Kasumi-1 (cell line): ENCODE measurements at places on chromosomes 5 and 9.
A peak's percentile ranks its signal among the peaks of the same experiment; 100 is the strongest.

DNA sequence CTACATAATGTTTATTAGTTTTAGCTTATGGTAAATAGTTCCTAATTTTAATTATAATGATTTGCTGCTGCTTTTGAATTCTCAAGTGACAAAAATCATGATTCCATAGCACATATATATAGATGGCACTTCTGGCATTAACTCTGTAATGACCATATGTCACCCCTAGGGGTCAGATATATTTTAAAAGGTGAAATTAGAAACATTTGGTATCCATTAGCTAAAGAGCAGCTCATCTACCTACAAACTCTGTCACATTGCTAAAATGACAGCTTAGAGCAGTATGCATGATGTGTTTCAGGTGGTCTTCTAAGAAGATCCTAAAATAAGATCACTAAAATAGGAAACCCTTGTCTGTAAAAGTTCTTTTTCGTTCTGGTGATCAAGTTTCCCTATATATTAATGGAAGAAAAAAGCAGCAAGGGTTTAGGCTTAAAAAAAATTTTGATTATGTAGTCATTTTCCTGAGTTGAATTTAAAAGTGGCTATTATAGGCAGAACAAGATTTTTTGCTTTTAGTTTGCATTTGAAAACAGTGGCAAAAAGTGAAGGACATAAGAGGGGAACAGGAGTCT, 157.7 kb upstream of the POU5F2 start:
- peak; percentile 14 for DNase-seq

- DNase-seq, result no peak
These were observed 87.6 kb upstream of the COL5A1 start for GRCh38 chr9:134553996-134554372.

DNA sequence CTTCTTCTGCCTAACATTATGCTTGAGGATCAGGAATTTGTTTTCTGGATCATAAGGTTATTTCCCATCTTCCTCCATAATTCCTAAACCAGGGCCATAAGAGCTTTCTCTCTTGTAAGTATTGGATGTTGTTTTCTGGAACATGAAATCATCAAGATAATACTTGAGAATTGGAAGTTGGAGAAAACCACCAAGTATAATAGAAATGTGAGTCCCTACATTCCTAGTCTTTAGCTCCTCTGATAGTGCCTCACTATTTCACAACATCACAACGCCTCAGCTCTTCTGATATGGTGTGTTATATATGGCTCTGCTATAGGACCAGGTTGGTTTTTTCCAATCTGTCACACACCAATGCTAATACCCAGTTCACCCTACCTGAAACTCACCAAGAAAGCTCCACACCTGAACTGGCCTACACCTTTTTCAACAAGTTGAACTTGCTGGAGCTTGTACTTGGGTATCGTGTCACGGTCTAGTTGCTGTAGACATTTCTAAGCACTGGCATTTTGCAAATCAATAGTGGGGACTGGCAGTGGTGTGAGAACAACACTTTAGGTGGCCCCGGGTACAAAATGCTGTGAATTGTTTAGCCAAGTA, 141.1 kb downstream of the ACTBL2 start:
- DNase-seq, result no peak

DNA sequence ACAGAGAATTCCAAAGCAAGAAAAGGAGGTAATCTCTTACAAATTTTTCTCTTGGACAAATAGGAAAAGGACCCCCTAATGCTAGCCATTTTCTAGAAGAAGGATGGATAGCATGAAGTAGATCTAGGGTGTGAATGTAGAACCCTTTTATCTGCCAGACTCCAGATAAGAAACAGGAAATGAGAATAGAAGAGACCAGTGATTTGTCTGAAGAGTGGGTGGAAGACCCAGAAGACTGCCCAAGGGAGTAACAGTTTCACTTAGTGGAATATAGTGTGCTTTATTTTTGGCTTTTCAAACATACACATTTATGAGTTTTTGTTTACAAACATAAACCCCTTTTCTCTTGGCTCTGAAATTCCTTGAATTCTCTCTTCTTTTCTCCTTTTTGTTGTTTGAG, 25.0 kb downstream of the ECM2 start:
- no peak for DNase-seq

DNA sequence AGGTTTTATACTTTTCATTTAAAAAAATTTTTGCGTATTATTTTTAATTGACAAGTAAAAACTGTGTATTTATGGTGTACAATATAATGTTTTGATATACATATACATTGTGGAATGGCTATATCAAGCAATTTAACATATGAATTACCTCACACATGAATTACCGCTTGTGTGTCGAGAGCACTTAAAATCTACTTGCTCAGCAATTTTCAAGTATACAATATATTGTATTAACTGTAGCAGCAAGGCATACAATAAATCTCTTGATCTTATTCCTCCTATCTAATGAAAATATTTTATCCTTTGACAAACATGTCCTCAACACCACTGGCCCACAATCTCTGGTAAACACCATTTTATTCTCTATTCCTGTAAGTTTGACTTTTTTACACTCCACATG, 224.4 kb upstream of the CYLC2 start:
- no peak for DNase-seq

DNA sequence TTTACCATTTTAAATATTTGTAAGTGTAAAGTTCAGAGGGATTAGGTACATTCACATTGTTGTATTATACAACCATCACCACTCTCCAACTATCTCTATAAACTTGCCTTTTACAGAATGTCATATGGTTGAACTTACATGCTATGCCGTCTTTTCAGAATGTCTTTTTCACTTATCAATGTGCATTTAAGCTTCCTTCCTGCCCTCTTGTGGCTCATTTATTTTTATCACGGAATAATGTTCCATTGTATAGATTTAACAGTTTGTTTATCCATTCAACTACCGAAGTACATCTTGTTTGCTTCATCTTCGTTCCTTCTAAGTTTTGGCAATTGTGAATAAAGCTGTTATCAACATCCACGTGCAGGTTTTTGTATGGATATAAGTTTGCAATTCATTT, 133.3 kb upstream of the C6 start:
- no peak for DNase-seq

DNA sequence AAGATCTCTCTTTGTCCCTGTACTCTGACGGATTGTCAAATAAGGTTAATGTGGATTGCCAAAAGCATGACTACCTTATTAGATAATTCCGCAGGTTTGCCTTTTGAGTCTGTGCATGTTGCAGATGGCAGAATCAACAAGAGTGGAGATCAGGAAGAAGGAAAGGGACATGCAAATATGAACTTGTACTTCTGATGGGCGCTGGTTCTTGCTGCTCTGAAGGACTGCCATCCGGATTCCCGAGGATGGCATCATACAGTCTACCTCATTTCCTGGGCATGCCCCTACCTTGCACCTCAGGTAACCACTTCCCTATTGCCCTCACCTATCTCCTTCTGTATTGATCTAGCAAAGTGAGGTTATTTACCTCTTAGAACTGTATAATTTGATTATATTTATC, 504.2 kb downstream of the ACTL7B start:
- no peak for DNase-seq

DNA sequence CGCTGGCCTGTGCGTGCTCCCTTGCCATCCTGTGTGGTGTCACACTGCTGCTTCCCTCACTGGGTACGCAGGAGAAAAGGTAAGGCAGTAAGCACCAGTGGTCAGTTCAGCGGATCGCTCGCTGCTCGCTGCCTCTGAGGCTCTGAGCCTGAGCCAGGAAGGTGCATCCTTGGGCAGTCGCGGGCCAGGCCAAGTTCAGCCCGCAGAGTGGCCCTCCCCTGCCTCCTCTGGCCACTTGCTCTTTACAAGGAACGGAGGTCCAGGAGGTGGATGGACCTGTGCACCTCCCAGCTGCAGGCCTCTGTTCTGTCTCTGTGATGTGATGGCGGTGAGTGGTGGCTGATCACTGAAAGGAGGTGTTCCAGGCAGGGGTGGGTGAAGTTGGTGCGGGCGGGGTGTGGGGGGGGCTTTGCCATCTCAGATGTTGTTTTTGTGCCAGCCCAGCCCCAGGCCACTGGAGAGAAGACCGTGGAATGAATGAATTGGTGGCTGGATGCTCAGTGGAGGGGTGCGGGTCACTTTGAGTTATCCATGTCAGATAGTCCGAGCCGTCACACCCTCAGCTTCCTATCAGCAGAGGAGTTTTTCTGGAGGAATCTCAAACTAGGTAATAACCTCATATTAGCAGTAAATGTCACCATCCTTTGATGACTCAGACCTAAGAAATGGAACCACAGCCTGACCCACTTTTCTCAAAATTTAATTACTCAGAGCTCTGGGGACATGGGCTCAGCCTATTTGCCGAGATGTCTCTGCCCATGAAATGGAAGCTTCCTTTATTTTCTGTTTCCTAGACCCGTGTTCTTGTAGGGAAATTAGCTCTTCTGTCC, 7.3 kb downstream of the COL5A1 start:
- DNase-seq, result no peak

DNA sequence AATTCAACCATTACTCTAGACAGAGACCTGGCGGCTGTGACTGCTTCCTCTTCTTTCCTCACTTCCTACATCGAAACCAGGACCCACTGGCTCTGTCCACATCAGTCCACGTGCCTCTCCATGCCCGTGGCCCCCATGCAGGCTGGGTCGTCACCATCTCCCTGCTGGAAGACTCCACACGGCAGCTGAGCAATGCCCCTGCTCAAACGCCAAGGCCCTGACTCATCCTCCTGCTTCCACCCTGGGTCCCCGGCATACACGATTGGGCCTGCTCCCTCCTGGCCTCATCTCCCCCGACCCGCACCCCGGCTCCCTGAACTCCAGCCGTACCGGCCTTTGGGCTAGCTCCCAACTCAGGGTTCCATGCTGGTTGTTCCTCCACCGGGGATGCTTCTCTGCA, 67.2 kb upstream of the IER5L start:
- DNase-seq, result no peak

DNA sequence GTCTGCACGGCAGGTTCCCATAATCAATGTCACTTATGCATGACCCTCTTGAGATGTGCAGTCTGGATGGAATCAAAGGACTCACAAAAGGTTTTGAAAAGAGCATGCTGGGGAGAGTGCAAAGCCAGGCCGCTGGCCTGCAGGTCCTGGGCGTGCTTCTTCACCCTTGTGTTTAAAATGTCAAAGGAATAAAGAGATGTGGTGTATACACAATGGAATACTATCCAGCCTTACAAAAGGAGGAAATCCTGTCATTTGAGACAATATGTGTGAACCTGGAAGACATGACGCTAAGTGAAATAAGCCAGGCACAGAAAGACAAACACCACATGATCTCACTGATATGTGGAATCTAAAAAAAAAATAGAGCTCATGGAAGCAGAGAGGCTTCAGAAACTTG, 137.5 kb upstream of the PHYKPL start:
- DNase-seq, result no peak

DNA sequence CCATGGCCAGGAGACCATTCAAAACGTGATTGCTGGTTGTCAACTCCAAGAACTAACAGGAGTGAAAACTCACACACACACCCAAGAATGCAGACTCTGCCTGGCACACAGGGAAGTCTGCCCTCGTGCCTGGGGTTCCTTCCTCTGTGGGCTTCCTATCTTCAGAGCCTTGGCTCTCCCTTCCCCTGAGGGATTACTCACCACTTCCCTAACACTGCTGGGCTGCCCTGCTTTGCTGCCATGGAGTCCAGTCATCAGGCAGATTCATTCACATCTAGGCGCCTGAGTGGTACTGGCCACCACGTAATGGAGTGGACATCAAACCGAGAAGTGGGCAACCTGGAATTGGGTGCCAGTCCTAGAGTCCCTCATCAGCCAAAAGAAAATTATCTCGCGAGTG, 76.4 kb upstream of the PRSS3 start:
- peak; percentile 15 for DNase-seq

DNA sequence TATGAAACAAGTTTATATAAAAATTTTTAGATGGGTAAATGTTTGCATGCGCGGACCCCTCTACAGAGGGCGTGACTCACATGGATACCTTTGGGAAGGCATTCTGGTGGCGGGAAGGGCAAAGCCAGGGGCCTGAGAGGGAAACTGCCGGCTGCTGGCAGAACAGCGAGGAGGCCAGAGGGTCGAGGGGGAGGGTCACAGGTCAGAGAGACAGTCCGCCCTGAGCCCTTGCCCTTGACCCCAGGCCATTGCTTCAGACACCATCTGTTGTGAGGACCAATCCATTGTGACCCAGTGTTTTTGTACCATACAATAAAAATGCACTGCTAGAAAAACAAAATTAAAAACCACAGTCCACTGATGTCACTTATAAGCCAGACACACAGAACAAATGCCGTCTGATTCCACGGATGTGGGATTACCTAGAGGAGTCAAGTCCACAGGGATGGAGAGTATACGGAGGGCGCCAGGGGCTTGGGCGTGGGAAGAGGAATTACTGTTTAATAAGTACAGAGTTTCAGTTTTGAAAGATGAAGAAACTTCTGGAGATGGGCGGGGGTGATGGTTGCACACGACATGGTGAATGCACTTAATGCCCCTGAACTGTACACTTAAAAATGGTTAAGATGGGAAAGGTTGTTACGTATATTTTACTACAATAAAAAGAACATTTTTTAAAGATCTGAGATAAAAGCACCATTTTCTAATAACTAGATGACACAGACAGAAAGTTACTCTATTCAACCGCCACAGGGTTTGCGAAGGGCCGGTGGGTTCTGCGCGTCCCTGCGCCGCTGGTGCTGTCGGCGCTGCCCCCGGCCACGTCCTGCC, 12.0 kb downstream of the BTNL9 start:
- no peak for DNase-seq
